ENCODE measurements at places on chromosomes 4 and X. TPM values are rescaled to one million over a fixed set of nuclear protein-coding genes. Genes with fewer than 3 reads are reported as not detected.

RBM3 gene
- 164 TPM for total RNA-seq

DNA sequence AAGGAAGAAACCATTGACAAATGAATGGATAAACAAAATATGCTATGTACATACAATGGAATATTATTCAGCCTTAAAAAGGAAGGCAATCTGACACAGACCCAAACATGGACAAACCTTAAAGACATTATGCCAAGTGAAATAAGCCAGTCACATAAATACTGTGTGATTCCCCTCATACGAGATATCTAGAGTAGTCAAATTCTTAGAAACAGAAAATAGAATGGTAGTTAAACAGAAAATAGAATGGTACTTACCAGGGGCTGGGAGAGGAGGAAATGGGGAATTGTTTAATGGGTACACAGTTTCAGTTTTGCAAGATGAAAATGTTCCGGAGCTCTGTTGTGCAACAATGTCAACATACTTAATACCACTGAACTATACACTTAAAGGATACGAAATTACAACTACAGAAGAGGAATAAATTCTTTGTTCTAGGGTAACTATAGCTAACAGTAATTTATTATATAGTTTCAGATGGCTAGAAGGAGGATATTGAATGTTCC, 47.8 kb upstream of the DUSP21 start:
- DNase-seq, result no peak

- DNase-seq, result no peak
These were observed 2.3 kb downstream of the HCFC1 start for GRCh38 chrX:153969125-153969903.

AFM gene
- not detected for total RNA-seq

DNA sequence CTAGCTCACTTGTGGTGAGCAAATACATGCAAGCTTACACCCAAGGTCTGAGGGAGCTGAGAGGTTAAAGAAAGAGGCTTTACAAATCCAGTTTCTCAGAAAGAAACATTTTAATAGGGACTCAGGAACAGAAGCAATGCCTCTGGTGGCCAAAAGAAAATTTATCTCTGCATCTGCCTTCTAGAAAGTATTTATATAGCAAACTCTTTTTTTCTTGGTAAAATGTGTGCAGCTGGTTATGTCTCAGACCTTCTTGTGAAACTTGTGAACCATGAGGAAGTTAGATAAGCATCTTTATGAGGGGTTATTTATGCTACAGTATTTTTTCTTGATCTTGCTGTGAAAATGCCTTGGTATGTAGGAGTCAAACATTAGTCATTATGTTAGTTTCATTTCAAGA, 48.5 kb upstream of the CYSLTR1 start:
- DNase-seq, result no peak

- no peak for DNase-seq
These were observed 18.9 kb downstream of the TMEM175 start for GRCh38 chr4:951186-951585.
